Kidney epithelial cell (primary cell): ENCODE measurements at places on chromosomes 6 and 20.

DNA sequence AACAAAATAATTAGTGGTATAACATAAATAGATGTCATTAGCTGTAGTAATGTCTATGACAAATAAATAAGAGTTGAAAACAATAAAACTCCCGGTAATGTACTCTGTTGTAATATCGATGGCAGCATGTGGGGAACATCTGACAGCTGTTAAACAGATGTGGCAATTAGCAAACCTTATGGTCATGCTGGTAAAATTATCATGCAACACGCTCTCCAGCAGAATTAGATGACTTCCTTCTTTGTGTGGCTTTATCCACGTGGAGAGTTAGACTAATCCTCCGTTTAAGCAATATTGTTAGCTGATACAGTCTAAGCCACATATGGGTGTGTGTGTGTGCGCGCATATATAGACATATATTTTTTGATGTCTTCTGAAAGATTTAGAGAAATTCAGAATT is 77.7 kb upstream of the ZFP64 start:
- DNase-seq: no peak

- no peak for DNase-seq
These were observed 182.3 kb downstream of the KIF16B start for GRCh38 chr20:16390991-16391390.

GRCh38 chr6:37517411-37517812 is 17.7 kb upstream of the CCDC167 start:
- DNase-seq: no peak

DNA sequence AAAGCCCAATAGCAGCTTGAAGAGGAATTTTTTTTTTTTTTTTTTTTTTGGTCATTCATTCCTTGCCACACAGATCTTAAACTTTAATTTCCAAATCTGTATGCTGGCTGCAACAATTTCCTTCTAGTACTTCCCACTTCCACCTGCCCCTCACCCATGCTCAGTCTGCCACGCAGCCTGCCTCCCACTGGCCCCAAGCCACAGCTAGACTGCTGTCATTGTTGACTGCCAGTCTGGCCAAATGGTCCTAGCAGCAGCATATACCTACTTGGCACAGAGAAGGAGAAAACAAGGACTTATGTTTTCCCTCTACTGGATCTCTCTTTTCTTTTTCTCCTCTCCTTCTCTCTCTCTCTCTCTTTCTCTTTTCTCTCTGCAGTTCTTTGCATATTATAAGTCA is 118.3 kb upstream of the HEY2 start:
- no peak for DNase-seq

DNA sequence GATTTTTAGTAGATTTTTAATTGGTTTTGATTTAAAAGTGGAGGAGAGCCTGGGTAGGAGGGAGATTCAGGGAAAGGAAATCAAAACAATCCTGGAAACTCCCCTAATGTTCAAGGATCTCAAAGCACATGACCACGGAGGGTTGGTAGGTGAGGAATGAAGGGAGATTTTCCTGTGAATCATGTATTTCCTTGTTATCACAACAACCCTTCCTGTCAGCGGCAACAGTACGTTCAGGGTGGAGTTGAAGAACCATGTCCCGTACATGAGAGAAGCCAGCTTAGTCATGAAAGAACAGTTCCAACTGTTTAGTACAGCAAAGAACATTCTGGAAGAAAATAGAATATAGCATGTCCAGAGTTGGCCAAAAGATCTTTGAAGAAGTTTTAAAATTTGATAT is 79.4 kb upstream of the SCAF8 start:
- DNase-seq: peak; percentile 94

GRCh38 chr6:166245148-166245547 is 63.0 kb downstream of the PRR18 start:
- DNase-seq: no peak

- DNase-seq: no peak
These were observed 100.9 kb upstream of the IYD start for GRCh38 chr6:150267686-150268561.

DNA sequence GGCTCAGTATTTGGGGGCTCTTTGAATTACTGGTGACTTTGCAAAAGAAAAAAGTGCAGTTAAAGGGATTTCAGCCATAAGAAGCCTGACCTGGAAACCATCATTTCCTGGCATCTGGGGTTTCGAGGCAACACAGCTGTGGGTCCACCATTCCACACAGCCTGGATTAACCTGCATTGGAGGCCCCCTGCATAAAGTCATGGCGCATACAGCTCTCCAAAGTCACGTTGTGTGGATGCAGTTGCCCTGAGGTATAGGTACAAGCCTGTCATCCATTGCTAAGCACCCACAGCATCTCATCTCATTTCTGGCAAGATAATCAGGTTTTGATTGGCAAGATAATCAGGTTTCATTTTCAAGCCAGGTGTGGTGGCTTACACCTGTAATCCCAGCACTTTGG is 54.5 kb upstream of the TAGAP start:
- DNase-seq: no peak

- no peak for DNase-seq
These were observed 8.9 kb downstream of the FAM217B start for GRCh38 chr20:59948828-59949720.

DNA sequence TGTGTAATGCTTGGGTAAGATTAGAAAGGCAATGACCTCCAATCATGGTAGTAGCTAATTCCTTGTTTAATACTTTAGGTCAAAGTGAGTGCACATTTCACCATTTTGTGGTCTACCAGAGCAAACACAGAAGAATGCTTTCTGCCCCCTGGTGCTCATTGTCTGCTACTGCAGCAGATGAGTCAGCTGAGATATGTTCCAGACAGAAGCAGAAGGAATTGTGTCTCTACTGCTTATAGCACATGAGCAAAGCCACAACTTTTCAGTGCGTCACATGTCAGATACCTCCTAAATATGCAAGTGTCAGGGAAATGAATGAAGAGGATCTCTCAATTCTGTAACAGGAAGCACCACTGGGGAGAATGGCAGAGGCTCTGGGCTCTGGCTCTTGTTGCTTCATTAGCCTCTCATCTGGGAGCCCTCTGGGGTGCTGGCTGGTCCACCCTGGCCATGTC is 308.9 kb downstream of the ALDH8A1 start:
- DNase-seq: peak; percentile 68

- no peak for DNase-seq
These were observed 27.9 kb downstream of the BLTP3A start for GRCh38 chr6:34819571-34820480.

GRCh38 chr20:63106108-63106764 is 99.5 kb upstream of the BHLHE23 start:
- no peak for DNase-seq

DNA sequence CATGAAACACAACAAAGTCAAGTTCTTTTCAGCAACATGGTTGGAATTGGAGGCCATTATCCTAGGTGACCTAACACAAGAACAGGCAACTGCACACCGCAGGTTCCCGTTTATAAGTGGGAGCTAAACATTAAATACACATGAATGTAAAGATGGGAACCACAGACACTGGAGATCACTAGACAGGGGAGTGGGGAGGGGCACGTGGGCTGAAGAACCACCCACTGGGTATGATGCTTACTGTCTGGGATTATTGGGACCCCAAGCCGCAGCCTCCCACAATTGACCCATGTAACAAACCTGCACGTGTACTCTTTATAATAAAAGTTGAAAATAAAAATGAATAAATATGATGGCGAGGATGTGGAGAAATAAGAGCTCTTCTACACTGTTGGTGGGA is 8.6 kb upstream of the RAET1G start:
- DNase-seq: no peak

GRCh38 chr6:36691612-36692011 is 6.0 kb upstream of the RAB44 start:
- no peak for DNase-seq

GRCh38 chr6:37576336-37576737 is 76.6 kb upstream of the CCDC167 start:
- peak; percentile 57 for DNase-seq

DNA sequence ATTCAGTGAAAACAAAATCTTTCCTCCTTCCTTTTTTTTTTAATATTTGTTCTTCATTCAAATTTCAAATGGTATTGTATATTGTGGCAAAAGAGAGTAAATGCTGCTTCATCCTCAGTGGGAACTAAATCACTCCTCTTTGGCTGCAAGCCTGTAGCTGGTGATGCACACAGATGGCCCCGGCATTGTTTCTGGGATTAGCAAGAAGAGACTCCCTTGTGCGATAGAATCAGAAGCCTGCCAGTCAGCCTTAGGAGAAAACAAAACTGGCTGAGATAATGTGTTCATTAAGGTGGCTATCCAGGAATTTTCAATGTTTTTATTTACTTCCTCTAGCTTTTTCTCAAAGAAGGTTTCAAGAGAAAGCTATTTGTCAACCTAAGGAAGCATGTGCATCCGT is 20.7 kb upstream of the ELOVL2 start:
- no peak for DNase-seq

GRCh38 chr6:1477432-1478090 is 88.2 kb downstream of the FOXF2 start:
- no peak for DNase-seq

DNA sequence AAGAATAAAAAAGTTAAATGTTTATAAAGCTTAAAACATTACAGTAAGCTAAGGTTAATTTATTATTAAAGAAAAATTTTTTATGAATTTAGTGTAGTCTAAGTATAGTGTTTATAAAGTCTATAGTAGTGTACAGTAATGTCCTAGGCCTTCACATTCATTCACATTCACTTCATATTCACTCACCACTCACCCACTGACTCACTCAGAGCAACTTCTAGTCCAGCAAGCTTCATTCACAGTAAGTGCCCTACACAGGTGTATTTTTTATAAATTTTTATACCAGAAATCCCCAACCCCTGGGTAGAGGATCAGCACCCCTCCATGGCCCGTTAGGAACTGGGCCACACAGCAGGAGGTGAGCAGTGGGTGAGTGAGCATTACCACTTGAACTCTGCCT is 24.3 kb upstream of the ADGRF1 start:
- DNase-seq: no peak

GRCh38 chr6:127959869-127960268 is 59.0 kb upstream of the THEMIS start:
- no peak for DNase-seq

GRCh38 chr6:37036146-37036545 is 30.7 kb downstream of the FGD2 start:
- no peak for DNase-seq

- no peak for DNase-seq
These were observed 337.4 kb downstream of the GRIK2 start for GRCh38 chr6:101730954-101731353.

GRCh38 chr6:53793318-53794136 is 1.3 kb upstream of the LRRC1 start:
- DNase-seq: no peak

DNA sequence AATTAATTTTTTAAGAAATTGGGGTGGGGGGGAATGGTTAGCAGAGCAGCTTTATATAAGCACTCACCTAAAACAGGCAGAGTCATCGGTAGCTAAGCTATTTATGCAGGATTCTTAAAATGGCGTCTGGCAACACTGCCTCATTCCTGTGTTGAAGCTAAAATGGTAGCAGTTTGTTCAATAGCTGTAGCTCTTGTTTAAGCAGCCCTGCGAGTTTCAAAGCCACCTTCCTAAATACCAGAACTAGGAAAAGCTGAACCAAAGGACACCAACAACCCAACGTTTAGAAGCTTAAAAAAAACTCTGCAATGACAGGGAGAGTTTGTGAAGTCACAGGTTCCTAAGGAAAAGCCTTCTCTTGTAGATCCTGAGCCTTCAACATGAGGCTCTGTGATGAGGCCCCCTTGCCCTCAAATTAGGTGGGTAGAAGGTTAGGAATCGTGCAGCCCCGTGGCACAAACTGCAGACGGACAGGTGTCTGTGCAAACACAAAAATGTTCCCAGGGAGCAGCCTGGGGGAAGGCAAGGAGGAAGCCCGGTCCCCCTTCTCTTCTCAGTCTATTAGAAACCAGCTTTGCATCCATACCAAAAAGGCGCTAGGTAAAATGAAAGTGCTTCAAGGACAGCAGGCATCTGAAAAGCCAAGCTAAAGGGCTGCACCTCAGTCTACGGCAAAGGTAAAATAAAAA is 4.7 kb downstream of the ZMYND8 start:
- DNase-seq: no peak

DNA sequence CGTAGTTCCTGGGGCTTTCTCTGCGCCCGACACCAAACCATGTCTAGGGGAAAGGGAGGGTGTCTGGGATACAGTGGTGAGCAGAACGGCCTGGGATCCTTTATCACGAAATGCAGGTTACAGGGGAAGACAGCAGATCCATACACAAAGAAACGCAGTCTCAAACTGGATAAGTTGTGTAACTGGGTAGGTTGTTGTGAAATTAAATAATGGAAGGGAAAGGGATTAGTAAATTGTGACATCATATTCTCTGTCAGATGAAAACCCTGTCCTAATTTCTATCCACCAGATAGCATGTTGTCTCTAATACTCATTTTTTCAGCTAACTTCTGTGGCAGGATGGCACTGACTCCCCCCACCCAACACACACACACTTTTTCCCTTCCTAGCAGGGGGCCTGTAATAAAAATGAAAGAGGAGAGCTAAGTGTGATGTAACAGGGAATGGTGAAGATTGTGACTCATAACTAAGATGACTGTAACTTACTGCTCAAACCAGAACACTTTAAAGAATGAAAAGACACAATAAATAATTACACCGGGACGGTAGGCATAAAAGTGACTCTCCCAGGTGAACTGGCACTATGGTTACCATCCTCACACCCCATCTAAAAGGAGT is 769 bp upstream of the TRPC4AP start:
- DNase-seq: peak; percentile 59

DNA sequence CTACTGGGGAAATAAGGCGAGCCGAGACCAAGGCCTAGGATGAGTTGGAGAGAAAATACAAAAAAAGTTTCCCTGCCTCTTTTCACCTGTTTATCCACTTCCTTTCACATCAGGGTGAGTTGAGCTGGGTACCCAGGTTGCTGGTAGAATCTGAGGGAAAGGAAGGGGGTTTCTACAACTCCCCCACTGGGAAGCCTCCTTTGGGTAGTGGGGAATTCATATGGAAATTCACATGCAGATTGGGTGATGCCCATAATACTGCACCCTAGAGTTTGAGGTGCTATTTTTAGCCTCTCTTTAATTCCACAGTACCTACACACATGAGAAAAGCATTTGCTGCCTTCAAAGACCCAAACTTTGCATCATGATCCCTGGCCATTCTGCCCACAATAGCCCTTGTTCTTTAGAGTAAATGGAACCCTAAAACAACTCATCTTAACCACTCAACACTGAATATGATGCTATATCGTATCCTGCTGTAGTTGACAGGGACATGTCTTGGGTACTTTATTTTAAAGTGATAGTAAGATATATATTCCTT is 2.7 kb downstream of the OSTM1 start:
- DNase-seq: no peak

- no peak for DNase-seq
These were observed 47.2 kb upstream of the MICB start for GRCh38 chr6:31450751-31451150.
